ENCODE measurements at places on chromosomes 1 and 21. TPM values are rescaled to one million over a fixed set of nuclear protein-coding genes. Genes with fewer than 3 reads are reported as not detected.

ASAP3 gene
- total RNA-seq: 18.0 TPM

AIM2 gene
- 30.8 TPM for total RNA-seq

SMCP gene
- total RNA-seq: not detected

HHAT gene
- 11.1 TPM for total RNA-seq

KMO gene
- 14.2 TPM for total RNA-seq

FAM76A gene
- total RNA-seq: 16.3 TPM

DENND4B gene
- total RNA-seq: 160 TPM

SLAMF7 gene
- total RNA-seq: not detected

PGLYRP4 gene
- not detected for total RNA-seq

TGFBR3 gene
- not detected for total RNA-seq

ERICH3 gene
- not detected for total RNA-seq

SERTAD4 gene
- total RNA-seq: not detected

SPRR3 gene
- total RNA-seq: not detected
